Jurkat, Clone E6-1 (cell line): ENCODE measurements at places on chromosomes 1 and 21.

- no peak for DNase-seq
Measured at GRCh38 chr1:201360901-201361651, 16.4 kb downstream of the TNNT2 start.

- DNase-seq, result no peak
Measured at GRCh38 chr1:5988596-5989285, 3.5 kb downstream of the NPHP4 start.

DNA sequence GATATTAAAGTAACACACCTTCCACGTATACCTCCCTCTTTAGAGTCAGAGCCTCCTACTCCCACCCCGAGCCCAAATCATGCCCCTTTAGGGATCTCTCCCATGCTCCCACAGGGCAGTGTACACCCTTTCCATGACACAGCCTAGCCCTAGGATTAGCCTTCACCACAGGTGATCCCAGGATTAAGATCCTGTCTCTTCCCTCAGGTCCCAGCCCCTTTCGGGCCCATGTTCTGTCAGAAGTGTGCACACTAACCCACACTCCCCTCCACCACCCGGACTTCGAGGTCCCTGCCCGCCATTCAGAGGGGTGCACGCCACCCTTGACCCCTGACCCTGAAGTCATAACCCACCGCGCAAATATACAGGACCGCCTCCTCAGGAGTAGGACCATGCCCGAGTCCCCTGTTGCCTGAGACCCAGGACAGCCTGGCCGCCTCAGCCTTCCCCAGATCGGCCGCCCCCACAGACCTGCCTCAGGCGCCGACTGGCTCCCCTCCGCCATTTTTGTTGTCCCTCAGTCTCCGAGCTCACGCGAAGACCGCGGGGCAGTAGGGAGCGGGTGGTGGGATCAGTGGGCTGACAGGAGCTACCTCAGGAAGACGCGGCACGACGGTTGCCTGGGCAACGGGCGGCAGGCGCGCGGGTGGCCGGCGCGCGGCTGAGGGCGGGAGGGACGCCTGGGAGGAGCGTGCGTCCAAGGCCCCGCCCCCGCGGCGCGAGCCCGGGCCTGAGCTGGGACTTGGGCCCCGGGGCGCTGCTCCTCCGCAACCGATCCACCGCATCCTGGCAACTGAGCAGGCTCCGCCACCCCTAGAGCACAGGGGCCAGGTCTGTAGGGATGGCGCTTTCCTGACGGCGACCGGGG is at the start of gene AGBL4:
Gene AGBL4, minus strand, starts transcription at position 663 of the 868 bp plus-strand sequence.
- no peak for DNase-seq

DNA sequence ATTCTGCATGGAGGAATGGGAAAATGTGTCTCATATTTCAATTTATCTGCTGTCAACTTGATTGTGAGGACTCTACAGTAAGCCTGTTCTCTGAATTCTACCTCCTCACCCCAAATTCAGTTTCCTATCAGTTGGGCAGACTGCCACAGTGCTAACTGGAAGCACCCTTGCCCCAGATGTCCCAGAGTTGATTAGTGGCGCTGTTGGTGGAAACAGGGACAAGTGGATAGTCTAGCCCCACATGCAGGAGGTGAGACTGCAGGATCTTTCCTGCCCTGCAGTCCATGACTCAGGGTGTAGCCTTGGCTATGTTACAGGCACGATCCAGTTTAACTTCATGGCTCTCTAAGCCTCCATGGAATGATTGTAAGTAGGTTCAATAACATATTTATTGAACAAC is 22.1 kb downstream of the ADAM30 start:
- DNase-seq, result no peak

- no peak for DNase-seq
Measured at GRCh38 chr21:38032082-38032801, 116.0 kb upstream of the KCNJ6 start.

- DNase-seq, result no peak
Measured at GRCh38 chr1:221448585-221449175, 293.2 kb downstream of the DUSP10 start.

DNA sequence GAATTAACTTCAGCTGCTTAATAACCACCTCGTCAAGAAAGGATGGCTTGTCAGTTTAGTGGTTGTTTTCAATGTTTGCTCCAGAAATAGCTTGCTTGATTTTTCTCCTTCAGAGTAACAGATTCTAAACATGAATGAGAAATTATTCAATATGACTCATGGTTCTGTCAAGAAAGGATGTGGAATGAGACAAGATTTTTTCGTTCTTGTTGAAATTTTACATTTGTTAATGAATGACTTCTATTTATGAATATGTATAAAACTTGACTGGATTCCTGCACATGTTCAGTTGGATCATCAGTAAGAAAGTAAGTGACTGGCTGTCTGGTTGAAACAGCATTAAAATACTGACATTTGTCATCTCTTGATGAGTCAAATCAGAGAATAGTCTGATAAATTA is 38.3 kb downstream of the IFI44 start:
- no peak for DNase-seq

DNA sequence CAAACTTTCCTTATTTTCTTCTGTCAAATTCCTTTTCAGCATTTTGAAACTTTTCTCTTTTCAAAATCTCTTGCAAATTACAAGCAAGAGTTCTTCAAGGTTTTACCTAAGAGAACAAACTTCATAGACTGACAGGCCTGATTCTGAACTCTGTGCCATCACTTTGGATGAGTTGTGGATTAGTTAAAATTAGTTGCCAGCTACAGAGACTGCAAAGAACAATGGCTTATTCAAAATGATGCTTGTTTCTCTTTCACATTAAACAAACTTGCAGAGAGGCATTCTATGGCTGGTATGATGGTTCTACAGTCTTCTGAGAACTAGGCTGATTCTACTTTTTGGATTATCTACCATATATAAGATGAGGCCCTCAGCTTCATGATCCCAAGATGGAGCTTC is 3.8 kb downstream of the LRRC8B start:
- DNase-seq, result no peak

DNA sequence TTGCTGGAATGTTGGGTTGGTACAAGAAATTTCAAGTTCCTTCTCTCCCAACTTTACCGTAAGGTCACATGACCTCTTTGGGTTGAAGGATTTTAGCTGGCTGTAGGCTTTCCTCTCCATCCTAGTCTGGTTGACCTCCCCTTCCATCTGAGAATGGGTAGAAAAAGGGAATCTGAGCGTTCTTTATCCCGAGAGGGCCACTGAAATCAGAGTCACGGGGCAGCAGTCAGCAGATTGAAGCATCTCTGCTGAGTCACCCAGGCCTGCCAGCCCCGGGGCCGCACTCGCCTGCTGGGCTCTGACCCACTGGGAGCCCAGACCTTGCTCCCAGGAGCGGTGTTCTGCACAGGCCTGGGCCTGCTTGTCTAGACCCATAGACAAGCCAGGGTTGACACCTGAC is 31.0 kb downstream of the TMCC2 start:
- DNase-seq, result no peak

GRCh38 chr1:35187816-35188342 is 5.1 kb downstream of the SFPQ start:
- no peak for DNase-seq

DNA sequence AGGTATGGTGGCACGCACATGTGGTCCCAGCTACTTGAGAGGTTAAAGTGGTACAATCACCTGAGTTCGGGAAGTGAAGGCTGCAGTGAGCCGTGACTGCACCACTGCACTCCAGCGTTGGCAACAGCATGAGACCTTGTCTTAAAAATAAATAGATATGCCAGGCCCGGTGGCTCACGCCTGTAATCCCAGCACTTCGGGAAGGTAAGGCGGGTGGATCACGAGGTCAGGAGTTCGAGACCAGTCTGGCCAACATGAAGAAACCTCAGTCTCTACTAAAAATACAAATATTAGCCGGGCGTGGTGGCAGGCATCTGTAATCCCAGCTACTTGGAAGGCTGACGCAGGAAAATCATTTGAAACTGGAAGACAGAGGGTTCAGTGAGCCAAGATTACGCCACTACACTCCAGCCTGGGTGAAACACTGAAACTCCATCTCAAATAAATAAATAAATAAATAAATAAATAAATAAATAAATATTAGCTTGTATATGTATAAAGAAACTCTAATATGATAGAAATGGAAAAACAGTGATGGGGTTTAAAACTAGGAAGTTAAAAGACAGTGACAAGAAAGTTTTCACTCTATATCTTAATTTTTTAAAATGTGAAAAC is 18.8 kb downstream of the GATAD2B start:
- DNase-seq, result no peak
